ENCODE measurements at places on chromosomes 4 and X.

GRCh38 chr4:155566354-155566753, 100.3 kb upstream of the GUCY1A1 start:
- no peak for DNase-seq

DNA sequence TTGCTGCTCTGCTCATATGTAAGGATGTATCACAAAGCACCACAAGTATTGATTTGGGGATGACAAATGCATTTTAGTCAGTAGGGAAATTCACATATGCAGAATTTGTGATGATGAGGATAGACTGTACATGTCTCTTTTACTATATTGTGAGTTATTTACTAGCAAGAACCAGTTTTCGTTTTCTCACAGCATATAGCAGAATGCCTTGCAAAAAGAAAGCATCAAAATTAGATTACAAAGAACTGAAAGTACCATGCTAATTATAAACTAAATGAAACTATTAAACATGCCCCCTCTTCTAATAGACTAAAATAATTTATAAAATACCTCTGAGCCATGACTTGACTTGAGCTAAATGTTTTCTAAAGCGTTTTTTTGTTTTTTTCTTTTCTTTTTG, 20.1 kb downstream of the TNIP3 start:
- no peak for DNase-seq

DNA sequence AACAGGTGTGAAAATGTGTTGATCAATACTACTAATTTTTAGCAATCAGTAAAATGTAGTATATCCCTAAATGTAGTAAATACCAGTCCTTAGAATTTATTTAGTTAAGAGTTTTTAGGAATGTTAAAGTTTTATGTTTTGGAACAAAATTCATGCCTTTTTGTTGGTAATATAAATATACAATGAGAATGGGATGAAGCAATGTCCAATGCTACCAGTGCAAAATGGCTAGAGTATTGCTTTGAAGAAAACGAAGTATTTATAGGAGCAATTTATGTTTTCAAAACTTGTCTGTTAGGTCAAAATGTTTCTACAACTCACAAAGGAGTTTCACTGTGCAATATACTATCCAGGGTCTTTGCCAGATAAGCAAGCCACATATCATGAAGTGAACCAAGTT, 851.5 kb downstream of the PCDH18 start:
- no peak for DNase-seq

- DNase-seq: no peak
Measured at GRCh38 chr4:40196724-40197281, at the start of gene RHOH. RHOH (plus strand) TSS chr4:40197031; CDS start chr4:40243387, 46,356 bp downstream.

DNA sequence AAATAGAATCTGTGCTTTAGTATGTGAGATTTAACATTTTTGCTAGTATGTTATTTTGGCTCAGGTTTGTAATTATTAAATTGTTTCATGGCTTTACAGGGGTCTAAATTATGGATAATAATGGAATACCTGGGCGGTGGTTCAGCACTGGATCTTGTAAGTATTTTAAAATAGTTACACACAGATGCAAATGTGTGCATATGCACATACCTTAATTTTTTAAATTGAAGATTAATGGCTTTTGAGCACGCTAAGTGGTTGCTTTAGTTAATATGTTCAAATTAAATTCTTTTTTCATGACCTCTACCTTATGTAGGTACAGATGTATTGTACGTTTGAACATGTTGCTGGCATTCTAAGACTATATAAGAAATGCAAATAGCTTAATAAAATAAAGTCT, 40.2 kb downstream of the STK26 start:
- no peak for DNase-seq

- no peak for DNase-seq
Measured at GRCh38 chrX:12949927-12950656, 24.8 kb upstream of the TMSB4X start.

DNA sequence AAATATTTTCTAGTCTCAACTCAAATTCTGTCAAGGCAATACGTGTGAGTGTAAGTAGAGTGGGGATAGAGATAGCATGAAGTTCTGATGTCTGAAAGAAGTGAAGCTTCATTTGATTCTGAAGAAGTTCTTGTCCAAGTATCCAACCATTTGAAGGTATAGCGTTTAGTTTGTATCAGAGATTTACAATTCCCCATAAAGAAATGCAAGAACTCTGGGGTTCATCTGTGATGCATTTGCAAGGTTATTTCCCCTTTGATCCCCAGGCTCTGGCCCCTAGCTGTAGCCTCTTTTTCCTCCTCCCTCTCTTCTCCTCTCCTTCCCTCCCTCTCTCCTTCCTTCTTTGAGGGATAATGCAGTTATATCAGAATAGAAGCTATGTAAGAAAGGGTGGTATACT, 7.8 kb downstream of the FGA start:
- no peak for DNase-seq

DNA sequence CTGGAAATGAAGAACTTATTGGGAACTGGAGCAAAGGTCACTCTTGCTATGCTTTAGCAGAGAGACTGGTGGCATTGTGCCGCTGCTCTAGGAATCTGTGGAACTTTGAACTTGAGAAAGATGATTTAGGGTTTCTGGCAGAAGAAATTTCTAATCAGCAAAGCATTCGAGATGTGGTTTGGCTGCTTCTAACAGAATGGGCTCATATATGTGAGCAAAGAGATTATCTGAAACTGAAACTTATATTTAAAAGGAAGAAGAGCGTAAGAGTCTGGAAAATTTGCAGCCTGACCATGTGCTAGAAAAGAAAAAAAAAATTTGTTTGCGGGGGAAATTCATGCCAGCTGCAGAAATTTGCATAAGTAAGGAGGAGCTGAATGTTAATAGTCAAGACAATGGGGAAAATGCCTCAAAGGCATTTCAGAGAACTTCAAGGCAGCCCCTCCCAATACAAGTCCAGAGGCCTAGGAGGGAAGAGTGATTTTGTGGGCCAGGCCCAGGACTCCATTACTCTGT, 35.9 kb upstream of the PAPSS1 start:
- no peak for DNase-seq

GRCh38 chrX:56572975-56573374, 9.5 kb downstream of the UBQLN2 start:
- no peak for DNase-seq

GRCh38 chr4:35423104-35423503, 821.2 kb downstream of the ARAP2 start:
- no peak for DNase-seq

- DNase-seq: no peak
Measured at GRCh38 chr4:139985401-139985800, 168.6 kb downstream of the MAML3 start.

DNA sequence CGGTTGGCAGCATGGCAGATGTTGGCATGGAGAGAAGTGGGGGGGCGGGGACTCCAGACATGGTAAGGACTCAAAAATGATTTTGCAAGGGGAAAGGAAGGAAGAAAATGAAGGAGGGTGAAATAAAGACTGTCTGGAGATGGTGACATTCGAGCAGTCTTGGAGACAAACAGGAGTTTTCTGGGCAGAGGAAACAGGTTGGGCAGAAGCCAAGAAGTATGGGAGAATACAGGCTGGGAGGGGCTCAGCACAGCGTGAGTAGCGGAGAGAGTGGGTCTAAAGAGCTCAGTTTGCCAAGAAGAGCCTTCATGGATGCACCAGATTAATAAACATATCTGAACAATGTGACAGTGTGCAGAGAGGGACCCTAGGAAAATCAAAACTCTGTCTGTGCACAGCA, 13.3 kb upstream of the CRMP1 start:
- no peak for DNase-seq

GRCh38 chrX:101206471-101206870, 13.1 kb upstream of the DRP2 start:
- DNase-seq: no peak

- no peak for DNase-seq
Measured at GRCh38 chr4:39587881-39588280, 50.8 kb downstream of the SMIM14 start.

DNA sequence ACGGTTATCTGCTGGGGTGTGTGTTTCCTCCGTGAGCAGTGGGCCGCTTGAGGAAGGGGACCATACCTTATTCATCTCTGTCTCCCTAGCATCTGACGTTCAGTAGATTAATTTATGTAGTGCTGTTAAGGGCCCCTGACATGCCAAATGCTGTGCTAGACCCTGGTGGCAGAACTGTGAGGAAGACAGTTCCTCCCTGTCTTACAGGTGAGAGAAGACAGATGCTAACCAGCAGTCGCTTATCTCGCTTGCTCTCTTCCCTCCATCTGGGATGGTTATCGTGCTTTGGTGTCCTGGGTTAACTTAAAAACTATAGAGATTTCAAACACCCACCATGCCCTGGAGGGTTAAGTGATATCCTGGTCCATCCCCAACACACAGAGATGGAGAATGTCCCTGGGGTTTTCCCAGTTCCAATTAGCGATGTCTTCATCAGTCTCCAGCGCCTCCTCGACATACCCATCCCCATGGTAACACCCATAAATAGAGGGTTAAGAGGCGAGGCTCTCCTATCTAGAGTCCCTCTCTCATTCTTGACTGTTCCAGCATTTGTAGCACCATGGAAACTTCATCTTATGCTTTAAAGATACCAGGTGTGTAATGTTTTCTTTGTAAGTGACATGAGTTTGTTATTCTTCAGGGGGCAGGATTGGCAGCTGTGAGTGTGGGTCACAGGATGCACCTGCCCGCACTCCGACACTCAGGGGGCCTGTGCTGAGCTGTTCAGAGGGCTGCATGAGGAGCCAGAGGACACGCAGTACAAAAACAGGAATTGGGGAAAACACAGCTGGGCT, 135.2 kb downstream of the STK32B start:
- DNase-seq: no peak

DNA sequence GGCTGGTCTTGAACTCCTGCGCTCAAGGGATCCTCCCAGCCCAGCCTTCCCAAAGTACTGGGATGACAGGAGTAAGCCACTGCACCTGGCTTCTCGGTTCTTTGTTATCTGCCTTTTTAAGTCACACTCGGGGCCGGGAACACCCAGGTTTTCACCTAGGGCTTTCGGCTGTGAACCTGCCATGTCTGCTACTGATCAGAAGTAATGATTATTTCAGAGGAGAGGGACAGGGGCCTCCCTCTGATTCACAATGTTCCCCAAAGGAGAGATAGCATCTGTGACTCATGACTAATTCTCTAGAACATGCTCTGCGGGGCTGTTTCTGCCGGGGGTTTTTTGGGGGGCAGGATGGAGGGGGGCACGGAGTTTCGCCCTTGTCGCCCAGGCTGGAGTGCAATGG, 26.9 kb downstream of the CRLF2 start:
- DNase-seq: no peak

GRCh38 chrX:150086371-150086770, 148.1 kb upstream of the EOLA2 start:
- no peak for DNase-seq
